ENCODE measurements at places on chromosomes 3 and 15. TPM values are rescaled to one million over a fixed set of nuclear protein-coding genes. Genes with fewer than 3 reads are reported as not detected.

DNA sequence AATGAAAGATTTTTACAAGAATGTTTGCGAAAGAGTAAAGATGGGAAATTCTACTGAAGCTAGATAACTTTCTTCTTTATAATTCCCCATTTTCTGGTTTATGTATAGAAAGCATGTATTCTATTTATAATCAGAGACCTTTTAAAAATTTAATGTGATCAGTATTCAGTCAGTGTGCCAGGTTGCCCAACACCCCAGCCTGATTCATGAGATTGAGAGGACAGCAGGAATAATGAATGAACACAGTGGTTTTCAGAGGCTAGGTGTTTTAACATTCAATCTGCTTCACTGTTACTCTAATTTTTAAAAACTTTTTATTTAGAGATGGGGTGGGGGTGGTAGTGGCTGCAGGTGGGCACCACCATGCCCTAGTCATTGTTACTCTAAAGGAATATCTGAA is 4.7 kb downstream of the WWTR1 start:
- no peak for DNase-seq
- H3K4me3 ChIP-seq, result no peak overlapping the region
- H3K27me3 ChIP-seq, result peaks cover 19% of the 10 kb centered on the region
- peaks cover 13% of the 10 kb centered on the region for H3K4me1 ChIP-seq

DNA sequence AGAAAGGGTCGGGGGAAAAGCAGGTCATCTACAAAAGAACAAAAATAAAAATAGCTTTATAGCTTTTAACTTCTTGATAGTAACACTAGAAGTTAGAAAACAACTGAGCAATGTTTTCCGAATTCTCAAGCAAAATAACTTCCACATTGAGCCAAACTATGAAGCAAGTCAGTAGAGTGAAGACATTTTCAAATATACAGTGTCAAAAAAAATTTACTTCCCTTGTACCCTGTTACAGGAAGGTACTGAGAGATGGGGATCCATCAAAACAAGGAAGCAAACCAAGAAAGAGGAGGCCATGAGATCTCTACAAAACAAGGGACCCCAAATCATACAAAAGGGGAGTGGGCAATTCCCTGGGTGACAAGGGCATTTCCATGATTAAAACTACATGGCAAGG is 26.6 kb upstream of the STIMATE start:
- no peaks in the 10 kb centered on the region for H3K4me1 ChIP-seq
- H3K27me3 ChIP-seq, result no peaks in the 10 kb centered on the region
- no peak overlapping the region for H3K4me3 ChIP-seq
- H3K27ac ChIP-seq, result no peak overlapping the region
- DNase-seq, result no peak
- peaks cover 21% of the 10 kb centered on the region for H3K36me3 ChIP-seq

GRCh38 chr15:26013981-26014380 is 150.9 kb upstream of the ATP10A start:
- no peak for DNase-seq
- no peak overlapping the region for H3K4me3 ChIP-seq
- no peaks in the 10 kb centered on the region for H3K4me1 ChIP-seq
- H3K36me3 ChIP-seq, result no peaks in the 10 kb centered on the region

DNA sequence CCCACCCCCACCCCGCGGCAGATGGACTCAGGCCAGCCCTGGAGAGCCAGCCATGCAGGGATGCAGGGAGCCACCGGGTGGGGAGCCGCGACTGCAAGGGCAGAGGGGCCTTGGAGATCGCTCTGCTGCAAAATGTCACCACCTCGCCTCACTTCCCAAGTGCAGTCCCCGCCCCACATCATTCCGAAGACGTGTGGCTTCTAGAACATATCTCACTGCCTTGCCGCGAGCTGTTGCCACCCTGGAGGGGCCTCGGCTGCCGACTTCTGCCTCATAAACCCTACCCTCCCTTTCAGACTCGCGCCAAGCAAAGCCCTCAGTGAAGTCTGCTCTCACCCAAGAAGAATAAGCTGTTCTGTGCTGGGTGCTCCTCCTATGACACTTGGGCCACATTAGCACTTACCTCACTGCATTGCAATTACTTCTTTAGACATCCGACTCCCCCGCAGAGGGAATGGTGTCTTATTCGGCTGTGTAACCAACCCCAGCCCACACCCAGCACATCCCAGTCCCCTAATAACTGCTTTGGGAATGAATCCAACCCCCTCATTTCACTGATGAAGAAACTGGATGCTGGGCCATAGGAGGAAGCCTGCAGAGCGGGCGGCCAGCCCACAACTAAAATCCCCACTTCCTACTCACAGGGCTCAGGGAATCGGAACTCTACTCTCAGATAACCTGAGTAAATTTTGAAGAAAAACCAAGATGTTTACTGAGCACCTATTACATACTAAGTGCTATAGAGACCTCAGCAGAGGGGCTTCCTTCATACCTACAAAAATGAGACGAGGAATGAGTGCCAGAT is 8.6 kb downstream of the TLE3 start:
- H3K4me3 ChIP-seq, result no peak overlapping the region
- H3K27ac ChIP-seq, result no peak overlapping the region
- H3K4me1 ChIP-seq, result peaks cover 56% of the 10 kb centered on the region
- H3K27me3 ChIP-seq, result no peaks in the 10 kb centered on the region

GRCh38 chr3:89740080-89740880 is 632.9 kb downstream of the EPHA3 start:
- no peaks in the 10 kb centered on the region for H3K36me3 ChIP-seq
- H3K4me1 ChIP-seq, result no peaks in the 10 kb centered on the region
- DNase-seq, result no peak
- no peak overlapping the region for H3K27ac ChIP-seq
- no peaks in the 10 kb centered on the region for H3K27me3 ChIP-seq

GRCh38 chr3:4392992-4393391 is 74.1 kb downstream of the SUMF1 start:
- peaks cover 1% of the 10 kb centered on the region for H3K36me3 ChIP-seq
- H3K27ac ChIP-seq, result no peak overlapping the region
- H3K4me1 ChIP-seq, result no peaks in the 10 kb centered on the region
- no peaks in the 10 kb centered on the region for H3K27me3 ChIP-seq
- no peak overlapping the region for H3K4me3 ChIP-seq
- DNase-seq, result no peak

DNA sequence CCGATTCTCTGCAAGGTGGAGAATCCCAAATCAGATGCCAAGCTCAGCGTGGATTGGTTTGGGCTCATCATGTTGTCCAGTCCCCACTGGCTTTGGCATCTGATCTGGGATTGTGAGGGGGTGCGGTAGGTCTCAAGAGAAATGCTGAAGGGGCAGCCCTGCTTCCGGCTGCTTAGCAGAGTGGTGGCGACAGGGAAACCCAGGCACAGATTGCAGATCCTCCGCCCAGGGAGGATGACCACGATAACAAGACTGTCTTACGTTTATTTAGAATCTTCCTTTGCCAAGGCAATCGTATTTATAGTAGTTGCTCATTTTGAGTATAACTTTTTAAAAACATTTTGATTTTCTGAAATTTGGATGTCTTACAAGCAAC is 61.1 kb downstream of the SLC12A8 start:
- no peak for DNase-seq
- H3K27ac ChIP-seq, result no peak overlapping the region

RAD51 gene
- total RNA-seq, result 1.9 TPM

DNA sequence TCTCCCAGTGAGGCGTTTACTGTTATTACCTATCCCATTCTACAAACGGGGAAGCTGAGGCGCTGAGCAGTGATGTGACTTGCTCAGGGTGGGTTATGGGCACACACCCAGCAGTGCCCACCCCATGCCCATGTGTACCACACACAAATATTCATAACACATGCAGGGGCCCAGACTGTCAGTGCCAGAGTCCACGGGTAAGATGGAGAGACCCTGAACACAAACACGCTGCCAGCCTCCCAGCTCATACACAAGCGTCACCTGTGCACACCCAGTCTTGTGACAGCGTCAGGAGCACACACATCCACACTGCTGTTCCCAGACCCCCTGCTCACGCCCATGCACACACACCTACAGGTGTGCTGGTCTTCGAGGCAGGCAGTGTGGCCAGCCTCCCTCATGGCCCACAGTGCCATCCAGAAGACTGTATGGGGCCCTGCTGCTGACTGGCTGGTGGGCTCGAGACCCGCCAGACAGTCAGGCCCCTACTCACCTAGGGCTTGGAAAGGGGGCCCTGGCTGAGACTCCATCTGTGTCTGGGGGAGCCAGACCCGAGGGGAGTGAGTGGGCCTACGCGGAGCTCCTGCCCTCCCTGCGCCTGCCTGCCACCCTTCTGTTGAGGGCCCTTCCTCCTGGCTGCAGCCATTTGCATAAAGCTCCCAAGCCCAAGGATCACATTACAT is 39.4 kb downstream of the DNAJB8 start:
- no peak for DNase-seq
- no peaks in the 10 kb centered on the region for H3K36me3 ChIP-seq
- H3K27ac ChIP-seq, result no peak overlapping the region
- peaks cover 4% of the 10 kb centered on the region for H3K4me1 ChIP-seq

RNU5B-1 gene
- 21.7 TPM for total RNA-seq

All from B cell (primary cell).